Hematopoietic multipotent progenitor cell treated with erythropoietin and hydrocortisone succinate and interleukin-3 and kit ligand, for 4 days (in vitro differentiated cells): ENCODE measurements at places on chromosomes 2 and 18.

DNA sequence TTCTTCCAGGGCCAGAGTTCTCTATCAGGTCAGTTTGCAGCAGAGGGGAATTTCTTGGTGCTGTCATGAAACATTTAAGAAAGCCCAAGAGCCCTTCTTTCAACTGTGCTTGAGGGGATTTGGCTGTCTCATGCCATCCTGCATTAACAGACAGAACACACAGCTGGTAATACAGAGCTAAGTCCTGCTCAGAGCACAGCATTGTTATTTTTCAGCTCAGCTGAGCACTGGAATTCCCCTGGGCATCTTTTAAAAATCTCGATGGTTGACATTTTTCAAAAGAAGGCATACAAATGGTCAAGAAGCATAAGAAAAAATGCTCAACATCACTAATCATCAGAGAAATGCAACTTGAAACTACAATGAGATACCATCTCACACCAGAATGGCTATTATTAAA, 14.9 kb upstream of the IL1R2 start:
- no peak for DNase-seq

- DNase-seq = no peak
Observed at GRCh38 chr18:68557183-68557582, 157.7 kb downstream of the TMX3 start.

DNA sequence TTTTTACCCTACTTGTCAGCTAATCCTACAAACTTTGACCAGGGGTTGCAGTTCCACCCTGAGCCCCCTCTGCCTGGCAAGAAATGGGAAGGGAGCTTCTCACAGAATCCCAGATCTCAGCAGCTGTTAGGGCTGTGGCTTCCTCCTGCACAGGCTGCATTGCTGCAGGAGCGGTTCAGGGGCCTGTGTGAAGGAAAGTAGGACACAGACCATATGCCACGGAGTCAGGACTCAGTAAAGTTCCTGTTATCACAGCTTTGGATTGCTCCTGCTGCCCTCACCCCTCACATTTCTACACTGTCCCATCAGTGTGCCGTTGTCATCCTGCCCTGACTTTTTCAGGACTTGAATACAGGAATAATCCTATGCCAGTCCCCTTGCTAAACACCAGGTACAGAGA, 62.8 kb upstream of the SP3 start:
- no peak for DNase-seq

DNA sequence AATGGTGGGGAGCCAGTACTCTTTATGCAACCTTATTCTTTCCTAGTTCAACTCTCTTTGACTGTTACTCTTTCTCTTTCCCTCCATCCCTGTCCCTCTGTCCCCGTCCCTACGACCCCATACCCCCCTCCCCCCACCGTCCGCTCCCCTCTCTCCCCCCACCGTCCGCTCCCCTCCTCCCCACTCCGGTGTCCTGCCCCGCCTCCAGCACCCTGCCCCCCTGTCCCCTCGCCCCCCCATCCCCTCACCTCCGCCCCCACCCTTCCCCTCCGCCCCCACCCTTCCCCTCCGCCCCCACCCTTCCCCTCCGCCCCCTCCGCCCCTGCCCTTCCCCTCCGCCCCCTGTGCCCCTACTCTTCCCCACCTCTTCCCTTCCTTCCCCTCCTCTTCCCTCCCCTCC, 128.4 kb downstream of the LPIN1 start:
- DNase-seq = no peak

GRCh38 chr2:103860016-103860415, 993.9 kb upstream of the POU3F3 start:
- no peak for DNase-seq

GRCh38 chr2:6073191-6074088, 381.3 kb downstream of the SOX11 start:
- DNase-seq = peak; percentile 16

DNA sequence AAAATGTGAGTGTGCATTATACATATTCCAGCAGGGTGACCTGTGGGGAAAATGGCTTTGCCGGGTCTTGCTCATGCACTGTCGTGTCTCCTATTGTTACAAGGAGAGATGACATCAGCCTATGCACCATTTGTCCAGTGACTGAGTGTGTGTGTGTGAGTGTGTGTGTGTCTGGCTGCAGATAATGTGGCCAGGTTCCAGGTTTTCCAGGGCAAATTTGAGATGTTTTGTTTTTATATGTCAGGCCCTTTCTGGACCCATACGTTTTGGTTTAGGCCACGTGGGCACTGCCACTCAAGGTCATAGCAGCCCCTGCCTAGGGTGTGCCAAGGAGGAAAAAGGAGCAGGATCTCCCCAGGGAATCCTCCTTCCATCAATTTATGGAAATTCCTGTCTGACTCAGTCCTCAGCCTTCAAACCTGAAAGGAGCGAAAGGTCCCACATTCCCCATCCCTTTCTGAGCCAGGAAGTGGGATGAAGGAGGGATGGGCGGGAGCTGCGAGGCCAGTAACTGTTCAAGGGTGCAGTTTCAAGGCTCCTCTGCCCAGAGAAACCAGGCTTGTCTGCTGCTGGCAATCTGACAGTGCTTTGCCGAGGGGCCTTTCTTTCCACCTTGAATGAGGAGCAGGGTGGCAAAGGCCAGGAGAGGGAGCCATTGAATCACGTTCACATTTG, 93.0 kb upstream of the SMAD2 start:
- peak; percentile 83 for DNase-seq

- no peak for DNase-seq
Observed at GRCh38 chr2:238642973-238643372, 204.9 kb upstream of the TWIST2 start.

DNA sequence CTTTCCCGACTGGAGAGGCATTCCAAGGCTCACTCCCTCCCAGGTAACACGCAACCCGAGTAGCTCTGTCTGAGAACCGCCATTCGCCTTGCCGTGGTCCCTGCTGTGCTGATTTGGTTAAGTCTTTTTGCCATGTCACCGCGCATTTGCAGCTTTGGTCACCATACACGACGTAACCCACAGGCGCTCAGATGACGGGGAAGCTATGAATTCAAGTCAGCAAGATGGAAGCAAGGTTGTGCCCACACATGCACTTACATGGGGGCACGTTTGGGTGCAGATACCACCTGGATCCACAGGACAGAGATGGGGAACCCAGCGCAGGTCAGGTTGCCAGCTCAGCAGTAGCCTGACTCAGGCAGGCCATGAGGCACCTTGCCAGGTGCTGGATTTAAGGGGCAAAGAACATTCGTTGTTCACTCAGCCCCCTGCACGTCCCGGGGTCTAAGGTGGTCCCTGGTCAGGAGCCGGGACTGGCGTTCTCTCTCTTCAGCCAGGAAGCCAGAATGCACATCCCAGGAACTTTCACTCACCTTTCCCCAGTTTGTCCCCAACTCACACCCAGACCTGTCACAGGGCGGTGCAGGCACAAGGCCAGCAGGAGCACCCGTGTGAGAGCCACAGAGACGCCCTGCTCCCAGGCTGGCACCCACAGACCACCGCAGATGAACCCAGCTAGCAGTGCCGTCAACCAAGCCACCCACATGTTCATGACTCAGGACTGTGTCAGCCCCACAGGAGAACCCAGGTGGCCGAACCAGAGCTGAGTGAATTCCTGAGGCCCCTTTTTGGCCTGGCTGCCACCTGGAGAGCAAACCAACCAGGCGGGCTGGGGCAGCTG, 19.9 kb downstream of the SNED1 start:
- DNase-seq = no peak

GRCh38 chr2:79375817-79376216, 137.0 kb upstream of the CTNNA2 start:
- DNase-seq = no peak

- no peak for DNase-seq
Observed at GRCh38 chr2:105755895-105756294, 11.2 kb downstream of the NCK2 start.

GRCh38 chr2:150570712-150571111, 83.2 kb upstream of the RND3 start:
- no peak for DNase-seq

- no peak for DNase-seq
Observed at GRCh38 chr2:226475650-226476049, 324.0 kb downstream of the IRS1 start.

- DNase-seq = no peak
Observed at GRCh38 chr2:185862657-185863398, 124.2 kb downstream of the FSIP2 start.

GRCh38 chr2:84217456-84217855, 241.6 kb downstream of the SUCLG1 start:
- no peak for DNase-seq

DNA sequence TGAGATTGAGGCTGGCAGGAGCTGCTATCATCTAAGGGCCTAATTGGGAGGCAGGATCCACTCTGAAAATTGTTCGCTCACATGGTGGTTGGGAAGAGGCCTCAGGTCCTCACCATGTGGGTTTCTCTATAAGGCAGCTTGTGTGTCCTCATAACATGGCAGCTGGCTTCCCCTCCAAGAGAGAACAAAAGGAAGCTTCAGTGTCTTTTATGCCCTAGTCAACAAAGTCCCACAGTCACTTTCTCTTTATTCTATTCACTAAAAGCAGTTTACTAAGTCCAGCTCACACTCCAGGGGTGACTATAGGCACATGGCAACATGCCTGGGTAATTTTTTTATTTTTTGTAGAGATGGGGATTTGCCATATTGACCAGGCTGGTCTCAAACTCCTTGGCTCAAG, 5.8 kb upstream of the ITGAV start:
- DNase-seq = no peak

- no peak for DNase-seq
Observed at GRCh38 chr2:63849381-63850203, 7.9 kb downstream of the UGP2 start.

DNA sequence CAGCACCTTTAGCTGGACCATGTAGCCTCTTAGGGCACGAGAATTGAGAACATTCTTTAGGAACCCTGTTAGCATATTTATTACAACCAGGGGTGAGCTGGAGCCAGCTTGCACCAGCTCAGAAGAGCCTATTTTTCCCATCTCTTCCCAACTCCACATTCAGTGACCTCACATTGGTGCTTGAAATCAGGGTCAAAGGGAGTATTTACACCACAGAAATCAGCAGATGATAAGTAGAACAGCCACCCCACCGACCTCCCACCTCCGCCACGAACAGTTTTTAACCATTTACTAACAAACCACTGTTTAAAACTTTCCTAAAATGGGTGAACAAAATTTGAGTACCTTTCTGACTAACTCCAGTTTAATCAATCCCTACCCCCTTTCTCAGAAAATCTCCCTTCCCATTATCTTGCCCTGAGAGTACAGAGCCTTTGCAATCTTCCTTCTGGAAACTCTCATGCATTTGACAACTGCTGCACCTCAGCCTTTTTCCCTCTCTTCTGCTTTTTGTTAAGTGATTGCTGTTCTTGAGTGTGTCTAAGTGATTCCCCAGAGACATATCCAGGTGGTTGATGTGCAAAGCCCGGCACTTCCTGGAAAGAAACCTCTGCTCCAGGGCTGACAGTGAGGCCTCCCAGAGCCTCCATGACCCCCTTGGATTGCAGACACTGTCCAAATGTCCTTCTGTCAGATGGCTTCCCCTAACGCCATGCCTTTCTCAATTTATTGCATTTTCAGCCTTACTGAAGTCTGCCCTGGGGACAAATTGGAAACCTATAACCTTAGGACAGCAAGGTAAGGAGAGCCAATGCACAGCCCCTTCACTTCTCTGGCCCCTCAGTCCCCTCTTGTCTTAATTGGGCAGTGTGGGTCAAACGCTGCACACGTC, 389.5 kb upstream of the TNP1 start:
- DNase-seq = no peak

DNA sequence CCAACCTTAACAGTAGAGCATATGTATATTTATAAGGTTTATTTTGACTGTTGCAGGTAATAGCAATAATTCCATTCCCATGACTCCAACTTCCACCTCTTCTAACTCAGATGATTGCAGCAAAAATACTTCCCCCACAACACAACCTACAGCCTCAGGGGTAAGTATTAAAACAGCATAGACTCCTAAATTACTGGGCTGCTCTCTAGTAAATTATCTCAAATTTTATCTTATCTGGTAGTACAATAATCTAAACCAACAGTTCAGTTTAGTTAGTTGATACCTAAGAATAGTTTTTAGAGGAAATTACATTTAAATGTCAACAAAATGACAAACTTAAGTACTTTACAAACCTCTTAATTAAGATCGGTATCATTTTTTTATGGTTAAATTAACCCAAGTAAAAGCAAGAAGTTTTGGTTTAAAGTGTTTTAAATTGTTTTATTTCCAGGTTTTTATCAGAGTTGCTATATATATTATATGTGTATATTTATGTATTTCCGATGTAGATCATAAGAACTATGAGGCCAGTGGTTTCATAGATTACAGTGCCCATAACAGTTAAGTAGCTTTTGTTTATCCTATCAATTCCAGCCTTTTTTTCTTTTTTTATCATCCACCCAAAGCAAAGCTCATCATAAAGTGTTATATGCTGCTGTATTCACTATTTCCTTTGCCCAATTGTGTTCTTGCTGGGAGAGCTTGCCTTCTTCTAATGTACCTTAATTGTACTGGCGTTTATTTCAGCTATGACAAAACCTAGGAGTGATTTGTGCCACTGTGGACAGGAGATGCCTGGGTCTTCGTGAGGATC, 13.7 kb downstream of the GATA6 start:
- DNase-seq = no peak

- no peak for DNase-seq
Observed at GRCh38 chr2:225534037-225534436, 134.5 kb downstream of the NYAP2 start.

DNA sequence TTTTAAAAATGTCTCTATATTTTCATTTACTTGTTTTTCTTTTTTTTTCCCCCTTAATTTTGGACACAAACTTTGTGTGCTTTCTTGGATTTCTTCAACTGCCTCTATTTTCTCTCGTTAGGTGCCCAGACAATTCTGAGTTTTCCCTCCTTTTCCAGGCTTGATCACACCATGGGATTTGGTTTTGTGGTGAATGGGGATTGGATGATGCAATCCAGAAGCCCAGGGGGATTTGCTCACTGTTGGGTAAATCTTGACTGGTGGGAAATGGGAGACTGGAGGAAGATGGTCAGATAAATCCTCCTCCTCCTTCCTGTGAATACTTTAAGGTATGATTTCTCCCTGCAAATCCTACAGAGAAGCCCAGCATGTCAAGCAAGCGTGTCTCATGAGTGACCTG, 19.5 kb upstream of the PAX8 start:
- no peak for DNase-seq

DNA sequence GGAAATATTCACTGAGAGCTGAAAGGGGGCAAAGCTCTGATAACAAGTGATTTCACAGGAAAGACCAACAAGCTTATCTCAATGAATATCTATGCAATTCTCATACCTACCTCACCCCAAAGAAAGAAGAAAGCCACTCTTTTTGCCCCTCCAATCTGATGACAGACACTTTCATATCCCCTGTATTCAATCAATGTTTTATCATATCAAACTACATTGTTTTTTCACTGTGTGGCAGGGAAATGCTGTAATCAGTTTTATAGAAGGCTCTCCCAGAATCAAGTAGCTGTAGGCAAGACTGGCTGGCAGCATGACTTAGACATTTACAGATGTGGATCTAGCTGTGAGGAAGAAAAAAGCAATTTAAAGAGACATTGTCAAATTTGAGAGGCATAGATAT, 81.3 kb upstream of the PIK3C3 start:
- no peak for DNase-seq

- DNase-seq = peak; percentile 3
Observed at GRCh38 chr18:34222307-34223163, 2.2 kb downstream of the NOL4 start.
